WTC11 (cell line): ENCODE measurements at places on chromosomes 7 and 10. TPM values are rescaled to one million over a fixed set of nuclear protein-coding genes. Genes with fewer than 3 reads are reported as not detected.

DNA sequence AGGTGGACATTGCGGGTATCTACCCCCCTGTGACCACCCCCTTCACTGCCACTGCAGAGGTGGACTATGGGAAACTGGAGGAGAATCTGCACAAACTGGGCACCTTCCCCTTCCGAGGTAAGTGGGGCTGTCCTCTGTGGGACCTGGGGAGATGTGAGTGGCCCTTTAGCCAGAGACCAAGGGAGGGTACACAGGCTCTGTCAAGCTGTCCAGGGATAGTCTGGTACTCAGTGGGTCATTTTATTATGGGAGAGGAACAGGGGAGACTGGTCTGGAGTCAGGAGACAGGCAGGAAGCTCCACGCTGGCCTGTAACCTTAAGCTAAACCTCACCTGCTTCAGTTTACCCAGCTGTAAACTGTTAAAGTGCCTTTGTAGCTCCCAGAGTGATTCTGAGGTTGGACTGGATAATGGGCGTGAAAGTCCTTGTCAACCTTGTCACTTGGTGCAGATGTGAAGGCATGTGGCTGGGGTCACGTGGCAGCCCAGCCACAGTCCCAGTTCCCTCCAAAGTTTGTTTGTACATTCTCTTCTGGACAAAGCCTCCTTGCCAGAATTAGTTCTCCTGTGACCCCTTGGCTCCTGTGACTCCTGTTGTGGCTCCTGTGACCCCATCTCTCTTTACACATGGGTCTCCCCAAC is 729 bp downstream of the HOGA1 start:
- DNase-seq = no peak

Gene ACSM6
- total RNA-seq = 0.11 to 0.14 TPM in 2 of 3 replicates, not detected in the other

- DNase-seq = no peak
Measured at GRCh38 chr10:67487906-67488619, 207.9 kb downstream of the CTNNA3 start.

GRCh38 chr10:11403116-11403515 is 208.3 kb downstream of the USP6NL start:
- DNase-seq = no peak

Gene DCLRE1A
- 10.5 to 11.8 TPM (median 11.3 TPM) in 3 replicates for total RNA-seq

Gene PAX4
- not detected in 3 replicates for total RNA-seq

Gene GNAT3
- not detected in 3 replicates for total RNA-seq

DNA sequence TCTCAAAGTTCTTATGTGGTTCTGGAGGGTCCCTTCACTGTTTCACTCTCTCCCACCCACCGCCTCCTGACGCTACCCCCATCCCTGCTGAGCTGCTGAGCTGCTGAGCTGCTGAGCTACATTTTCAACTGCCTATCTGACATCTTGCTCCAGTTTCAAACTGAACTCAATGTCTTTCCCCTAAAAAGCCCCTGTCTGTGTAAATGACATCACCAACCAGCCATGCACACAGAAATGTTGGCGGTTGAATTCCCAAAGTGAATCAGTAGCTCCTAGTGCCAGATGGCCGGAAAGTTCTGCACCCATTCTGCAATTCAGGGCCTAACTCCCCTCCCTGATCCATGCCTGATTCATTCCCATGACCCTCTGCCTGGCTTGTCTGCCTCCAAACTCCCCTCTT is 71.2 kb downstream of the WNT2 start:
- DNase-seq = no peak

- DNase-seq = no peak
Measured at GRCh38 chr7:112882511-112882910, 92.3 kb upstream of the TMEM168 start.

- no peak for DNase-seq
Measured at GRCh38 chr7:70782796-70783195, 349.1 kb upstream of the GALNT17 start.

GRCh38 chr10:65125212-65125611 is 1604.0 kb downstream of the REEP3 start:
- DNase-seq = no peak

GRCh38 chr7:101564778-101565211 is 64.3 kb downstream of the MYL10 start:
- DNase-seq = peak; percentile 88

DNA sequence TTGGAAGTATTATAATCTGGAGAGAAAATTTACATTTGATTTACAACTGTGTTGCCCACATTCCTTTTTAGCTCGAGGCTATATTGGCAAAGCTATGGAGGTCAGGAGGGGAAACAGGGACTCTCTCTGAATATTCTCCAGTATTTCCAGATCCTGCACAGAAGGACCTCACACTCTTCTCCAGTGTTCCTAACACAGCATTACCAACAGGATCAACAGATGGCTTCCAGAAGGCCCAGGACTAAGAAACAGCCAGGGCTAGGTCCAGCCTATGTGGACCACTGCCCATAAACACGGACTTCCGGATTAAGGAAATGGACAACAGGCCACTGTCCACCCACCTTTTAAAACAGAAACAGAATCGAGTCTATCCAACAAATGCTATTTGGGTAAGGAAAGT is 65.3 kb downstream of the CHCHD3 start:
- no peak for DNase-seq

DNA sequence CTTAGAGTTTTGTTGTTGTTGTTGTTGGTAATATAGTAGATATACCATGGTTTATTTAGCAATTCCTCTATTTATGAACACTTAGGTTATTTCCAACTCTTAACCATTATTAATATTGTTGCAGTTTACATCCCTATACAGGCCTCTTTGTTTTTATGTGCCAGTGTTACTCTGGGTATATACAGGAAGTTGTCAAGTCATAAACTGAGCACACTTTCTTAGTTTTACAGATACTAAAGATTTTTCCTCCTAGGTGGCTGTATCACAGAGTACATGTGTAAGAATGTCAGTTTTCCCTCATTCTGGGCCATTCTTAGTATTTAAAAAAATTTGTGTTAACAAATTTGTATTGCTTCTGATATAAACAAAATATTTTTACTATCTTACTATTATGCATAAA is 128.4 kb downstream of the ARL4A start:
- DNase-seq = no peak

DNA sequence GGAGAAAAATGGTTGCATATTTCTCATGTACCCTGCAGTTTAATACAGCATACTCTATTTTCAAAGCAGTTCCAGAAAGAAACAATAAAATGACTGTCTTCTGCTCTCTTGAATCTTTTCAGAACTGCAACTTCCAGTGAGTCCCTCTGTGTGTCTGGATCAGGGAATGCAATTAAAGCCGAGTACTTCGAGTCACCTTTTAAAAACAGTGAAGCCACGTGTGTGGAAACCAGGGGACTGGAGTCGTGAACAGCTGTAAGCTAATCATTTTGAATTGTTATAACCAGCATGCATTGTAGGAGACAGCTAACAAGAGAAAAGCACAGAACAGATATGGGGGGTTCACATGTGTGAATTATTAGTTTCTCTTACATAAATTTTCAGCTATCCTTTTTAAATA is 109.1 kb downstream of the CPED1 start:
- DNase-seq = no peak

GRCh38 chr10:95201736-95202135 is 7.7 kb downstream of the ACSM6 start:
- DNase-seq = no peak

DNA sequence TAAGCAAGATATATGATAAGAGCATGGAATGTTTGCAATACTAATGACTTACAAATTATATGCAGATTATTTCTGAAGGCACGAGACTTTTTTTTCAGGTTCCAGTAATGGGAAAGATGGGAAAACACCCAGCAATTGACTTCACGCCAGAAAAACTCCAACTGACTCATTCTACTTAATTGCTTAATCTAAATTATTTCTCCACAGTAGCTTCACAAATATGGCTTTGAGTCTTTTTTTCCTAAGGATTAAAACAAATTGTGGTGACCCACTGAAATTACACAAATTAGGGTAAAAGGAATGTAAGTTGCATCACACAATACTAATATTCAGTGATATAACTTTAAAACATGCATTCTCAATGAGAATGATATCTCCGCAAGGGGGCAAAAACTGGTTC is 138.7 kb downstream of the GNAI1 start:
- DNase-seq = no peak

DNA sequence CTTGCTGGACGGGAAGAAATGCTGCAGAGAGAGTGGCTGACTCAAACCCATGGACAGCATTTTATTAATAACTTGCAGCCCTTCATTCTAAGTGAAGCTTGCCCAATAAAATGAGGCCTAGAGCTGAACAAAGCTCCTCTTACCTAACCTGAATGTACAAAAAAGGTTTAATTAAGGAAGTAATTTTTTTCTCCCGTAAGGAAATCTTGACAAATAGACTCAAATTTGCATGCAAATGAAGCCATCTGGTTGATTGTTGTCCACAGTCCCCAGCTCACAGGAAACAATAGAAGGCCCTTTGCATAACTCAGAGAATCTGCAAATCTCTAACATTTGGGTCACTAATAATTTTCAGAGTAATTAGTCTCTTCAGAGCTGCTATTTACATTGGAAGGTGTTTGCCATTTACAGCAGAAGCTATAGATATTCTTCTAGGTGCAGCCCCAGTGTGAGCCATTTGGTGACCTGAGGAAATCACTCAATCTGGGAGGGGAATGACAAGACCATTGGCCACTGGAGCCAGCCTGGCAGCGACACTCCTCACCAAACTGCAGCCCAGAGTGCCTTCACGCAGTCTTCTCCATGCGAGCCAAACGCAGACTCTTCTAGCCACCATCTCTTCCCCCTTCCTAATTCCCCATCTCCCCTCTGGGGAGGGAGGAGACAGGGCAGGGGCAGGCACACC is 483.0 kb upstream of the C7orf33 start:
- DNase-seq = no peak

Gene DYDC2
- total RNA-seq = 1.9 to 3.3 TPM (median 2.4 TPM) in 3 replicates

Gene NPSR1
- total RNA-seq = not detected in 3 replicates

- DNase-seq = no peak
Measured at GRCh38 chr7:42456267-42456666, 219.3 kb upstream of the GLI3 start.

DNA sequence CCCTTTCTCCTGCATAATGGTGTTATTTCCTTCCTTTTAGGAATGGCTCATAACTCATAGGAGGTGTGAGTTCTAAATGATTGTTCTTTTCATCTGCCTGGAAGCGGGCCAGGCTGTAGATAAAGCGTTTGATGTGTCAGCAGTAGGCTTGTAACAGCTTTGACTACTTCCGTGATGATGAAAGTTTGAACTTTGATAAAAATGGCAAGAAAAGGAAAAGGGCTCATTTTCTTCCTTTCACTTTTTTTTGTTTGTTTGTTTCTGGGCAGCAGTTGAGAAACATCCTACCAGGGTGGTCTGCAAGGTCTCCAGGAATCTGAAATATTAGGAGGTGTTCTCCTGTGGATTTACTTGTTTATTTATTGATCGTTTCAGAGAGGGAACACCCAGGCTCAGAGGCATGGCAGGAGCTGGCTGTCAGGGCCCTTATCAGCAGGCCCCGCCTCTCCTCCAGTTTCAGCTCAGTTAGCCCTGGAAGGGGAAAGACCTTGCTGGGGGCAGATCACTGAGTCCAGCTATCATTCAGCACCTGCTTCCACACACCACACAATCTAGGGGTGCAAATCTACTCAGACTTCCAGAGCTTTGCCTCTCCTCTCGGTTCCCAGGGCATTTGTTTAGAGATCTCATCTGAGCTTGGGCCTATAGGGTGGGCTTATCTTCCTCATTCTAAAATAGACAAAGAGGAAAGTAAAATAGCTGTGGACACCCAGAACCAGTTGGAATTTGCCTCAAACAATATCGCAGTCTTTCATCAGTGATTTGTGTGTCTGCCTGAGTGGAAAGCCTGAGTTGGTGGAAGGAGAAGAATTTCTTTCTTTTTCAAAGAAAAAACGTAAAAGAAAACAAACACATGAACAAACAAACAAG is 130.9 kb downstream of the BMPER start:
- peak; percentile 23 for DNase-seq

DNA sequence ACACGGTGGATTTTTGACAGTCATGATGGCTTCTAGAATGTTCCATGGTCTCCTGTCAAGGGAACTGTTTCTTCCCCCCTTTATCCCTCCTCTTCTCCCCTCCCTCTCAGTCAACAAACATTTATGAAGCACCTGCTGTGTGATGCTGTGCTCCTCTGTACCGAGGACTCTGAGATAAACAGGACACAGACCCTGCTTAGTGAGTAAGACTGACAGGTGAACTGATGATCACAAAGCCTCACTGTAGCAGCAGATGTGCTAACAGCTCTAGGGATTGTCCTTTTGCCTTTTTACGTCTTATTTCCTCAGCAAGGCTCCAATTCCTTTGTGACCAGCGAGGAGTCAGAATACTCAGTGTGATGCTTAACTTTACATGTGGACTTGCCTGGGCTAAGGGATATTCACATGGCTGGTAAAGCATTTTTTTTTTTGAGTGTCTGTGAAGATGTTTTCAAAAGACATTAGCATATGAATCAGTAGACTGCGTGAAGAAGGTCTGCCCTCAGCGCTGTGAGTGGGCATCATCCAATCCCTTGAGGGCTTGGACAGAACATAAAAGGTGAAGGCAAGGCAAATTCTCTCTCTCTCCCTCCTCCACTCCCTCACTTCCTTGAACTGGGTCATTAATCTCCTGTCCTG is 170.1 kb downstream of the ADRA2A start:
- no peak for DNase-seq

- DNase-seq = no peak
Measured at GRCh38 chr10:114749510-114749909, 72.1 kb upstream of the FHIP2A start.

DNA sequence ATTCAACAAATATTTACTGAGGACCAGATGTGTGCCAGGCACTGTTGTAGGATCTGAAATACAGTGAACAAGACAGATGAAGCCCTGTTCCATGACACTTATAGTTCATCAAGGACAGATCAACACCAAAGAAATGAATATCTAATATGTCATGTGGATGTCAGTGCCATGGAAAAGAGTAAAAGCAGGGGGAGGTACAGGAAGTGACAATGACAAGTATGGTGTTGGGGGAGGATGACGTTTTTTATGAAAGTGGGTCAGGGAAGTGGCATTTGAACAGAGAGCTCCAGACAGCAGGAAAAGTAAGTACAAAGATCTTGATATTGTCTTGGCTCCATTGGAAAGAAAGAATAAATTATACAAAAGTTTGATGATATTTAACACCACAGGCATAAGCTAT is 7.0 kb upstream of the SFMBT2 start:
- no peak for DNase-seq

Gene VPS37D
- 5.7 to 7.5 TPM (median 5.8 TPM) in 3 replicates for total RNA-seq

Gene SLC26A5
- total RNA-seq = 0.15 to 0.46 TPM (median 0.41 TPM) in 3 replicates

DNA sequence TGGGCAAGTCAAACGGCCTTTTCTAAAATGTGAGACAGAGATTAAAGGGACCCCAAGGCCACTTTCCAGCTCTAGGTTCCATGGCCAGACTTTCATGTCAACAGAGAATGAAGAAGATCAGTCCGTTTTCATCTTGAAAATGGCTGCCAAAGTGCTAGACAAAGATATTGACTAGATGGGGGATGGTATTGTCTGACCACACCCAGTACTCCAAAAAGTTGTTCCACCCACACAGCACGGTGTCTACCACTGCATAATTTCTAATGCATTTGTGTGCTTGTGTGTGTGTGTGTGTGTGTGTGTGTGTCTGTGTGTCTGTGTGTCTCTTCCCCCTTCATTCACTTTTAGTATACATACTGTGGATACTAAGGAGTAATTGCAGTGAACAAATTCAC is 1.3 kb downstream of the COL1A2 start:
- DNase-seq = no peak

GRCh38 chr10:100232101-100232500 is 2.7 kb upstream of the CHUK start:
- no peak for DNase-seq

Gene FAM13C
- 0.82 to 1.5 TPM (median 0.89 TPM) in 3 replicates for total RNA-seq
